ENCODE measurements at places on chromosomes 16 and 17. TPM values are rescaled to one million over a fixed set of nuclear protein-coding genes. Genes with fewer than 3 reads are reported as not detected.

The GAST gene
- not detected for total RNA-seq

- H3K36me3 ChIP-seq, result no peaks in the 10 kb centered on the region
- DNase-seq, result no peak
- peaks cover 7% of the 10 kb centered on the region for H3K4me1 ChIP-seq
- H3K4me3 ChIP-seq, result no peak overlapping the region
- H3K27me3 ChIP-seq, result no peaks in the 10 kb centered on the region
Observed at GRCh38 chr17:65629234-65629690, 67.8 kb upstream of the AXIN2 start.

DNA sequence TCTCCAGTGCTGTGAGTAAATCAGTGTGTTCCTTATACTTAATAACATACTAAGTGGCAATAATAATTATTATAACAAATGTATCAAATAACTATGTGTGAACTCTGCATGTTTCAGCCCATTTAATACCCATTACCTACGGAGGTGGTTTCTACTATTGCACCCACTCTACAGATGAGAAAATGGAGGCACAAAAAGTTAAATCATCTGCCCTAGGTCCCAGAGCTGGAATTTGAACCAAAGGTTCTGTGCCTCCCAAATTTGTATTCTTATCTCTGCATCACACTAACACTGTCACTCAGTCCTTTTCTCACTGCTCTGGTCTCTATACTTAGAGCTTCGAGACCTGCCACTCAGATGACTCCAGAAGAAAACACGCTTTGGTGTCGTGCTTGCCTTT lies 417.0 kb downstream of the MAF start:
- H3K36me3 ChIP-seq, result no peaks in the 10 kb centered on the region
- no peak overlapping the region for H3K4me3 ChIP-seq
- peaks cover 5% of the 10 kb centered on the region for H3K4me1 ChIP-seq
- DNase-seq, result no peak
- no peak overlapping the region for H3K27ac ChIP-seq

The KRTAP3-1 gene
- not detected for total RNA-seq

- H3K4me1 ChIP-seq, result no peaks in the 10 kb centered on the region
- no peak overlapping the region for H3K27ac ChIP-seq
- DNase-seq, result no peak
- H3K27me3 ChIP-seq, result no peaks in the 10 kb centered on the region
- H3K4me3 ChIP-seq, result no peak overlapping the region
- no peaks in the 10 kb centered on the region for H3K36me3 ChIP-seq
Observed at GRCh38 chr17:28532050-28532960, 20.1 kb downstream of the UNC119 start.

The DOC2B gene
- total RNA-seq, result 4.0 TPM

DNA sequence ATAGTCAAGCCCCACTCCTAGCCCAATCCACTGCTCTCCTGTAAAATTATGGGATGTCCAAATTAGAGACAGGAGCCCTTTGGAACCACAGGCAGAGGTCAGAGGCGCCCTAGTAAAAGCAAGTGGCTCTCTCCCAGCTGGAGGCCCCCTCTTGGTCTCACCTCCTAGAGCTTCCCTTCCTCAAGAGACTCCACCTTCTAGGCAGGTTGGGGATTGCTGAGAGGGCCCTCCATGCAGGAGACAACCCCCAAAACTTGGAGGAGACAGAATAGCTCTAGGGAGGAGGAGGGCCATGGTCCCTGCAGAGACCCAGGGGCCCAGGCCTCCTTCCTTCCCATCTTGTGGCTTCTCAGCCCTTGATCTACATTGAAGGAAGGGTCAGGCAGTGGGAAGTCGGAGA lies 29.4 kb downstream of the NEUROD2 start:
- peaks cover 26% of the 10 kb centered on the region for H3K4me1 ChIP-seq
- H3K36me3 ChIP-seq, result no peaks in the 10 kb centered on the region
- H3K27me3 ChIP-seq, result no peaks in the 10 kb centered on the region
- no peak for DNase-seq

GRCh38 chr17:43918026-43918389 lies 10.7 kb upstream of the MPP2 start:
- peaks cover 6% of the 10 kb centered on the region for H3K27me3 ChIP-seq
- H3K4me3 ChIP-seq, result no peak overlapping the region
- no peaks in the 10 kb centered on the region for H3K4me1 ChIP-seq
- peak; percentile 45 for DNase-seq
- no peak overlapping the region for H3K27ac ChIP-seq

- peaks cover 26% of the 10 kb centered on the region for H3K4me1 ChIP-seq
- H3K4me3 ChIP-seq, result no peak overlapping the region
- peaks cover 6% of the 10 kb centered on the region for H3K27me3 ChIP-seq
- DNase-seq, result no peak
- no peak overlapping the region for H3K27ac ChIP-seq
Observed at GRCh38 chr16:89173174-89173921, 1.8 kb downstream of the CDH15 start.

The ZNF207 gene
- 268 TPM for total RNA-seq

DNA sequence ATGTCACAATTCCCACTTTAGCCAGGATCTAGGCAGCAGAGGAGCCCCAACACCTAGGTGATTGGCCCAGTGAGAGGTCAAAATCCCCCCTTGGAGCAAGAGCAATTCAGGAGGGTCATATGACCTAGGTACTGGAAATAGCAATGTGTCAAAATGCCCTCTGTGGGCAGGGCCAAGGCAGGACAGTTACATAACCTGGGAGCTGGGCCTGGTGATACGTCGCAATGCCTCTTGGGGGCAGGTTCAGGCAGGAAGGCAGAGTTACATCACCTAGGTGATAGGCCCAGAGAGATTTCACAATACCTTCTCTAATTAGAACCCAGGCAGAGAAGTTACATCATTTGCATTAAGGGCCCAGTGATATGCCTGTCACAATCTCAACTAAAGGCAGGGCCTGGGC lies 1906.3 kb downstream of the TP53TG3F start:
- H3K36me3 ChIP-seq, result no peaks in the 10 kb centered on the region
- DNase-seq, result no peak
- no peak overlapping the region for H3K27ac ChIP-seq
- no peaks in the 10 kb centered on the region for H3K4me1 ChIP-seq

GRCh38 chr17:39652587-39653315 lies 12.4 kb upstream of the TCAP start:
- H3K27me3 ChIP-seq, result no peaks in the 10 kb centered on the region
- H3K4me3 ChIP-seq, result no peak overlapping the region

- no peak for DNase-seq
- H3K27ac ChIP-seq, result no peak overlapping the region
- H3K27me3 ChIP-seq, result no peaks in the 10 kb centered on the region
Observed at GRCh38 chr17:27239046-27239445, 54.9 kb upstream of the WSB1 start.

- H3K36me3 ChIP-seq, result no peaks in the 10 kb centered on the region
- no peaks in the 10 kb centered on the region for H3K27me3 ChIP-seq
- H3K4me1 ChIP-seq, result no peaks in the 10 kb centered on the region
- DNase-seq, result no peak
- no peak overlapping the region for H3K27ac ChIP-seq
Observed at GRCh38 chr17:12242345-12242954, 221.8 kb downstream of the MAP2K4 start.

DNA sequence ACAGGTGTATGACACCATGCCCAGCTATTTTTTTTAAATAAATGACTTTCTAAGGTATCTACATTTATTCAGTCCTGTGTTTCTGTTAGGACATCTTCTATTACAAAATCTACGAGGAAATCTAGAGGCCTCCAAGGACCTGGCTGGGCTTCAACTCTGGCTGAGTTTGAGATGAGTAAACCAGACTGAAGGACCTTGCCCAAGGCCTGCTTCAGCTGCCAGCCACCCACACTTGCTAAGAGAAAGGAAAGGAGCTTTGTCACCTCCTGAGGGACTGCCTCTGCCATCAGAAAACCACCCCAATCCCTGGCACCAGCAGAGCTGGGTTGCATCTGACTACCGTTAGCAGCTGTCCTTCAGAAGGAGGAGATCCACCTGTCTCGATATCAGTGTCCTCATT lies 1.3 kb upstream of the MYO1D start:
- no peak for DNase-seq
- no peaks in the 10 kb centered on the region for H3K36me3 ChIP-seq
- no peaks in the 10 kb centered on the region for H3K27me3 ChIP-seq

DNA sequence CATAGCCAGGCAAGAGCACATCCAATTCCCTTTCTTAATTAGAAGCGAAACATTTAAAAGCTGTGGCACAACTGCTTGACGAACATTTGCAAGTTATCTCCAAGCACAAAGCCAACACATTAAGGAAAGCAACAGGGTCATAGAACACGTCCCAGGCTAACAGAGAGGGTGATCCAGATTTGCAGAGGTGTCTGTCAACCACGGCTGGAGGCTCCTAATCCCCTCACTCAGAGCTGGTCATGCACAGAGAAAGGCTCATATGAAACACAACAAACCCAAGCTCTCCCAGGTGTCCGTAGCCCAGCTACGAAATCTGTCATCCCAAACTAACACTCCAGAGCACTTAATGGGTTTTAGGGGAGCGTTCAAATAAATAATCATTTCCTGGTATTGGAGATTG lies 276.1 kb downstream of the SLC39A11 start:
- H3K27ac ChIP-seq, result no peak overlapping the region
- H3K36me3 ChIP-seq, result no peaks in the 10 kb centered on the region
- no peaks in the 10 kb centered on the region for H3K4me1 ChIP-seq
- H3K27me3 ChIP-seq, result no peaks in the 10 kb centered on the region
- H3K4me3 ChIP-seq, result no peak overlapping the region

DNA sequence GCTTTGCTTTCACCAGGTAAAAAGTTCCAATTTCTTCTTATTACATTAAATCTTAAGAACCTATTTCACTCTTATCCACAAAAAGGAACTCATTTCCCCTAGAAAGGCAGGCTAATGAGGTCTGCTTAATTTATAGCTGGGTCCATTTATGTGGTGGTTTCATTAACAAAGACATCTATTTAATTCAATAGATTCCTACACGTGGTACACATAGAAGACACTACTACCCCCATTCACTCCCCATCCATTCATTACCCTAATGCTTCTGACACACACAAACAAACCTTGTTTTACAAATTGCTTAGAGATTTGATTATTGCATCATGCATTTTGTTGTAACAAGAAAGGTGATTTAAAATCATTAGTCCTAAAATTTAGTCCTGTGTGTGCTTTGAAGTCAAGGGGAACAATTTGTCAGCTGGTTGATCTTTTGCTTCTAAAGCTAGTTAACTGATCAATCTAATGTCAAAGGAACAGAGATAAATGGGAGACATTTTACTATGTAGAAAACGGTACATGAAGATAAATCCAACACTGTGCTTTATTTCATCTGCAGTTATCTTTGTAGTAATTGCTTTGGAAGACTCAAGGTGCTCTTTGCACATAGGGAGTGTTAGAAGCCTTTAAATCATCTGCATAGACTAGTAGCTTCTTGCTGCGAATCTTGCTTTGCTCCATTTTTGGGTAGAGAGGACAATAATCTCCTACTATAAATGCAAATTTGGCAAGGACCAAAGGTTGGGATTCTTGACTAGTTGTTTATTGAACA lies 379.2 kb downstream of the CDH11 start:
- H3K27ac ChIP-seq, result no peak overlapping the region
- no peaks in the 10 kb centered on the region for H3K36me3 ChIP-seq
- no peaks in the 10 kb centered on the region for H3K4me1 ChIP-seq
- DNase-seq, result no peak

GRCh38 chr16:19524616-19525384 lies 1.1 kb downstream of the CCP110 start:
- peaks cover 17% of the 10 kb centered on the region for H3K4me1 ChIP-seq
- peaks cover 14% of the 10 kb centered on the region for H3K36me3 ChIP-seq
- DNase-seq, result no peak
- 0 out of 2 replicates have a peak overlapping the region, but pooled peaks have one; percentile 9 for H3K27ac ChIP-seq
- H3K27me3 ChIP-seq, result no peaks in the 10 kb centered on the region

- H3K4me3 ChIP-seq, result no peak overlapping the region
- no peaks in the 10 kb centered on the region for H3K27me3 ChIP-seq
- DNase-seq, result no peak
- H3K27ac ChIP-seq, result no peak overlapping the region
- H3K4me1 ChIP-seq, result no peaks in the 10 kb centered on the region
- H3K36me3 ChIP-seq, result no peaks in the 10 kb centered on the region
Observed at GRCh38 chr16:13453325-13453724, 466.6 kb upstream of the ERCC4 start.

The AOC3 gene
- total RNA-seq, result 2.1 TPM

The SRRM2 gene
- 563 TPM for total RNA-seq

The ARMC7 gene
- total RNA-seq, result 13.6 TPM

The LRRC37A2 gene
- total RNA-seq, result 11.6 TPM

The CNGB1 gene
- total RNA-seq, result not detected

GRCh38 chr17:73430165-73430680 lies 118.4 kb upstream of the CDC42EP4 start:
- H3K27me3 ChIP-seq, result no peaks in the 10 kb centered on the region
- H3K36me3 ChIP-seq, result no peaks in the 10 kb centered on the region
- H3K27ac ChIP-seq, result no peak overlapping the region
- DNase-seq, result no peak

DNA sequence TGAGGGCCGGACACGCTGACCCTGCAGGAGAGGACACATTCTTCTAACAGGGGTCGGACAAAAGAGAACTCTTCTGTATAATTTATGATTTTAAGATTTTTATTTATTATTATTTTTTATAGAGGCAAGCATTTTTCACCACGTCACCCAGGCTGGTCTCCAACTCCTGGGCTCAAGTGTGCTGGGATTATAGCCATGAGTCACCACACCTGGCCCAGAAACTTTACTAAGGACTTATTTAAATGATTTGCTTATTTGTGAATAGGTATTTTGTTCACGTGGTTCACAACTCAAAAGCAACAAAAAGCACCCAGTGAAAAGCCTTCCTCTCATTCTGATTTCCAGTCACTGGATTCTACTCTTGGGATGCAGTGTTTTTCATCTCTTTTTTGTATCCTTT lies 2.3 kb upstream of the SERPINF1 start:
- H3K27ac ChIP-seq, result no peak overlapping the region
- H3K36me3 ChIP-seq, result no peaks in the 10 kb centered on the region
- H3K4me1 ChIP-seq, result peaks cover 19% of the 10 kb centered on the region
- H3K4me3 ChIP-seq, result no peak overlapping the region
- H3K27me3 ChIP-seq, result no peaks in the 10 kb centered on the region
